Activated T-helper 9 cell treated with anti-CD3 and anti-CD28 coated beads, Interleukin-2, amount 50 U/mL, for 16 hours (primary cell): ENCODE measurements at places on chromosomes 13 and 19.

GRCh38 chr13:93079294-93079693 lies 147.3 kb upstream of the GPC6 start:
- no peak for DNase-seq

- DNase-seq = no peak
These were observed 87.6 kb downstream of the CYSLTR2 start for GRCh38 chr13:48741377-48741776.

DNA sequence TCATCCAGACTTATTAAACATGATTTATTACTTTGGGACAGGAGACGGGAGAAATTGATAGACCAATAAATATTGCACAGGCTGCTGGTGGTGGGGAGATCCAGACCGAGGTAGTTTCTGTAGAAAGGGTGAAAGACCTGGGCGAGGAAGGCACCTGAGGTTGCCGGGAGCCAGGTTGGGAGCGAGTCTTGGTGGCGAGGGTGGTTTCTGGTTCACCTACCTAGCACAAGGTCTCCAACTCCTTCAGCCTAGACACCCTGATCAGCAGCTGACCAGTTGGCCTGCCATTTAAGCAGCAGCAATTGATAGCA lies 7.0 kb downstream of the EMP3 start:
- no peak for DNase-seq

- no peak for DNase-seq
These were observed 311.3 kb downstream of the KLF12 start for GRCh38 chr13:73822668-73823592.

- no peak for DNase-seq
These were observed 57.6 kb downstream of the RASA3 start for GRCh38 chr13:114074671-114075315.

GRCh38 chr13:42038661-42039456 lies 9.6 kb upstream of the DGKH start:
- no peak for DNase-seq

DNA sequence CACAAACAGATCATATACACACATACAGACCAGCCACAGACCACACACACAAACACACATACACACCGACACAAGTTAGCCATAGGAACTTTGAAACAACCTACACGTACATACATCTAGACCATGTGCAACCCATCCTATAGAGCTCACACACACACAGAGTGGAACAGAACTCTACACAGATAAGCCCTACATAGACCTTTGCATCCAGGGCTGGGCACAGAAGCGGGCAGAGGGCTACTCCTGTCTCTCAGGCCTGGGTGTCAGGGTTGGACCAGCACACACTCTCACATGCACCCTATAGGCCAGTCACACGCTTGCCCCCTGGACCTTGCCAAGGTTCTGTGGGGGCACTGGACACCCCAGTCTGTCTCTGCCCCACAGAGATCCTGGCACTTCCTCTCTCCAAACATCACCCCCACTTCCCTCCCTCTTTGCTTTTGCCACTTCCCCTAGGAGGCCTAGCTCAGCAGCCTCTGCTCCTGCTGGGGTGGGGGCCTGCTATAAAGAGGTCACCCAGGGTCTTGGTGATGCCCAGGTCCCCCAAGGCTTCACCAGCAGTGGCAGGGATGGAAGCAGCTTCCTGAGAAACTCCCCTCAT lies 5.8 kb upstream of the JUNB start:
- DNase-seq = no peak

GRCh38 chr13:112680741-112681360 lies 9.0 kb upstream of the ATP11A start:
- no peak for DNase-seq

- no peak for DNase-seq
These were observed 2.3 kb downstream of the PEG3 start for GRCh38 chr19:56838024-56838908.

- DNase-seq = no peak
These were observed 4.8 kb downstream of the ZNF766 start for GRCh38 chr19:52274191-52274590.

GRCh38 chr13:44894001-44894770 lies 95.1 kb downstream of the NUFIP1 start:
- no peak for DNase-seq

- DNase-seq = no peak
These were observed 17.9 kb downstream of the ATCAY start for GRCh38 chr19:3898426-3898825.

DNA sequence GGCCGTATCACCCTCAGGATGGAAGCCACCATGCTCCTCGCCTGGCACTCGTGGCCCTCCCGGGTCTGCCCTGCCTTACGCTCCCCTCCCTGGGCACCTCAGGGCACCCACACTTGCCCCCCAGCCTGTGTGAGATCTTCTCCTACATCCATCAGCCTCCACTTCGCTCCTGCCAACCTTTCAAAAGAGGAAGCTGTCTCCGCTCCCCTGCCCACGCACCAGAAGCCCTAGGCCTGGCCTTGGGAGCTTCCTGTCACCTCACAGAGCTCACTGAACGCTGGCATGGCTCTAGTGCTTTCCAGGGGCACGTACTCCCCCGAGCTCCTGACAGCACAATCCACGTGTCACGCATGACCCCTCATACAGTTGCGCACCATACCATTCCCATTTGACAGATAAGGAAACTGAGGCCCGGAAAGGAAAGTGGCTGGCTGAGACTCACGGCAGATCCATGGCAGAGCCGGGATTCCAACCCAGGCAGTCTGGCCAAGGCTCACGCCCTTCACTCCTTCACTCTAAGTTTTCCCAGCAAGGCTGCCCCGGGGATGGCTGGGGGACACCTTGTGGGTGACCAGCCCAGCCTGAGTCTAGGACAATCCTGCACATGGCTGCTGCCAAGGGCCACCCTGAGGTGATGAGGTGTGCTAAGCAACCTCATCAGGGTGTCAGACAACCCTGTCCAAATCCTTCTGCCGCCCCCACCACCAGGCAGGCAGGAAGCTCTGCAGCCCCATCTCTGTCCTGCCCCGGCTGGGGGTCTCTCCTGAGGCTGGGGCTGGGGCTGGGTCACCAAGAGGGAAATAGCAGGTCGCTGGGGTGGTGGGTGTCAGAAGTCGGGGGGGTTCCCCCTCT lies 19.3 kb downstream of the PPP1R12C start:
- no peak for DNase-seq

DNA sequence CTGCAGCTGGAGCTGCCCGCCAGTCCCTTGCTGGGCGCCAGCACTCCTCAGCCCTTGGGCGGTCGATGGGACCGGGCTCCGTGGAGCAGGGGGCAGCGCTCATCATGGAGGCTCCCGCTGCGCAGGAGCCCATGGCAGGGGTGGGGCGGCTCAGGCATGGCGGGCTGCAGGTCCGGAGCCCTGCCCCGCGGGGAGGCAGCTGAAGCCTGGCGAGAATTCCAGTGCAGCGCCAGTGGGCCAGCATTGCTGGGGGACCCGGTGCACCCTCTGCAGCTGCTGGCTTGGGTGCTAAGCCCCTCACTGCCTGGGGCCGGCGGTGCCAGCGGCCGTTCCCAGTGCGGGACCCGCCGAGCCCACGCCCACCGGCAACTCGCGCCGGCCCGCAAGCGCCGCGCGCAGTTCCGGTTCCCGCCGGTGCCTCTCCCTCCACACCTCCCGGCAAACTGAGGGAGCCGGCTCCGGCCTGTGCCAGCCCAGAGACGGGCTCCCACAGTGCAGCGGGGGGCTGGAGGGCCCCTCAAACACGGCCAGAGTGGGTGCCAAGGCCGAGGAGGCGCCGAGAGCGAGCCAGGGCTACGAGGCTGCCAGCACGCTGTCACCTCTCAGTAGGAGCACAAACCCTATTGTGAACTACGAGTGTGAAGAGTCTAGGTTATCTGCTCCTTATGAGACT lies 687.1 kb downstream of the PCDH17 start:
- no peak for DNase-seq

DNA sequence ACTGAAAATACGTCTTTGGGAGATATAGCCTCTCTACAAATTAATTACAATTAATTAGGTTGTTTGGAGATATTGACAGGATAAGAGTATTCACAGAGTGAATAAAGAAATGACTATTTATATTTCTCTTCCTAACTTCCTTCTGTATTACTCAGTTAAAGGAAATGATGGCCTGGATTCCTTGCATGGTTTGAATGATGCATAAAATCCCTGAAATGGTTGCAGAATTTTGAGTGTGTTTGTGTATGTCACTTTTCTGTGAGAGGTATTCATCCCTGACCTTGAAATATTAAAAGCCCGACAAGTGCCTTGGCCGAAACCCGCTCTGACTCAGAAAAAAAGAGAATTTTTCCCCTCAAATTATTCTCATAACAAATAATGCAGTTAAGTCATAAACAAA lies 90.0 kb downstream of the PDS5B start:
- no peak for DNase-seq

DNA sequence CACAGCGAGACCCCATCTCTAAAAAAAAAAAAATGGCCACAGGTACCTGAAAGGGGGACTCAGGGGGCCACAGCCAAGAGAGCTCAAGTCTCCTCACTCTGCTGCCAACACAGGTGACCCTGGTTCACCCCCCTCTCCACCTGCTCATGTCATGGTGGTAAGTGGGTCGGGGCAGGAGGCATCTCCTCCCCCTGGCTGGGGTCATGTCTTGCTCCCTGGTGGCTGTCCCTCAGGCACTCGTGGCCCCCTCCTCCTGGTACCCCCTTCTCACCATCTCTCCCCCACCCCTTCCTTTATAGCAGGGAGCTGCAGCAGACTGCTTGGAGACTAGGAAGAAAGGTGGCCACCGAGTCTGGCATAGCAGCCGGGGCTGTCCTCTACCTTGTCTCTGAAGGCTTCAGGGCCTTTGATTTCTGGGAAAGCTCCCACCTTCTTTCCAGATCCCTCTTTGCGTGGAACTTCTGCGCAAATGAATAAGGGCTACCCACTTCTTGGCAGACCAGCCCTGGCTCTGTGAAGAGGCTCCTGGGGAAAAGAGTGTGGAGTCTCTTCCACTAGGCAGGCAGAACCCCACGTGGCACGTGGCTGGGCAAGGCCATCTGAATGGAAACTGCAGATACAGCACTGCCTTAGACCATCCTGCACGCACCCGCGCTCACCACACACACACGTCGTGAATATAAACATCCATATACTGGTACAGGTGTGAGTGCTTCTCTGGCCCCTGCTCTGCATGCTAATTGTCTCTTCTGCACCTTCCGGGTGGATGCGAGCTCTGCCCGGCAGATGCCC lies 20.1 kb upstream of the MIER2 start:
- DNase-seq = no peak

GRCh38 chr19:55087542-55087901 lies 11.9 kb downstream of the EPS8L1 start:
- no peak for DNase-seq

DNA sequence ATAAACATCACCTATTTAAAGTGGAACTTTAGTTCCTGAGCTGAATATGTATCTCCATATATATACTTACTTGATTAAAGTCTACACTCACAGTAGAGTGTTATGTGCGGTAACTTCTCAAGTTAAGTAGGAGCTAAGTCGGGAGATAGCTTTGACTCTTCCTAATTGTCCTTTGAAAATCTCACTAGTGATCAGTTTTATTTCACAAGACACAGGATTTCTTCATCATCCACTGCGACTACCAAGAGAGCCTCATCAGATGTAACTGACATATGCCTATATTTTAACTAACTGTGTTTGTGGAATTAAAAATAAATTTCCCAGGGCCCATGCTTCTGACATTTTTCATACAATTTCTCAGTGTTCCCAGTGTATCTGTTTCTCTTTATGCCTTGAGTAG lies 1664.0 kb downstream of the EFNB2 start:
- DNase-seq = no peak

DNA sequence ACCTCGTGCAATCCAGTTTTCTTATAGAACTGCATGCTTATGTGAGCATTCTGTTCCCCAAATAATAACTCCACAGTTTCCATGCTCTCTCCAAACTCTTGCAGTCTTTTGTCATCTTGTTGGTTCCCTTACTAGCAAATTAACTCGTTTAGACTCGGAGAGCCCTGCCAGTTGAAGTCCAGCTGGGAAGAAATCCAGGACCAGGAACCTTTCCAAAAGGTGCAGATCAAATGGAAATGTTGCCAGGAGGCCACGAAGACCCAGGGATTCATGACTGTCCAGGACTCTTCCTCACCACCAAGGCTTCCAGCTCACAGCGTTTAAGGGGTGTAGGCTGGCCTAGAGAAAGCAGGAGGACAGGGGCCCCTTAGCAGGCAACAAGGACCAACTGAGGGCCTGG lies 2.1 kb upstream of the TDRD12 start:
- no peak for DNase-seq

GRCh38 chr13:62207388-62207787 lies 791.7 kb upstream of the PCDH20 start:
- no peak for DNase-seq

GRCh38 chr13:27055526-27055925 lies 116.1 kb downstream of the USP12 start:
- no peak for DNase-seq

- DNase-seq = no peak
These were observed 2.1 kb upstream of the RAVER1 start for GRCh38 chr19:10335352-10335985.

DNA sequence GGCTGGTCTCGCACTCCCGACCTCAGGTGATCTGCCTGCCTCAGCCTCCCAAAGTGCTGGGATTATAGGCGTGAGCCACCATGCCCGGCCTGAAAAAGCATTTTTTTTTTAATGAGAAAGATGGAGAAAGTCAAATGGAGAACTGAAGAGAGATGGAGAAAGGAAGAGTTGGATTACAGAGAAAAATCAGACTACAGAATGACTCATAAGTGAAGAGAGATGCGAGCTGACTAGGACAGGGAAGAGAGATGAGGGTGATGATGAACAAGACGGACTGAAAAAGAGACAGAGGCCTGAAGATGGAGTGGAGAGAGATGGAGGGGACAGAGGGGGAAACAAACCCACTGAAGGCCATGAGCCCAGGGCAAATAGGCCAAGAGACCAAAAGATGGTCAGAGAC lies 1.5 kb downstream of the DHX34 start:
- DNase-seq = no peak

- no peak for DNase-seq
These were observed 251.9 kb downstream of the COL4A1 start for GRCh38 chr13:110055089-110055488.

DNA sequence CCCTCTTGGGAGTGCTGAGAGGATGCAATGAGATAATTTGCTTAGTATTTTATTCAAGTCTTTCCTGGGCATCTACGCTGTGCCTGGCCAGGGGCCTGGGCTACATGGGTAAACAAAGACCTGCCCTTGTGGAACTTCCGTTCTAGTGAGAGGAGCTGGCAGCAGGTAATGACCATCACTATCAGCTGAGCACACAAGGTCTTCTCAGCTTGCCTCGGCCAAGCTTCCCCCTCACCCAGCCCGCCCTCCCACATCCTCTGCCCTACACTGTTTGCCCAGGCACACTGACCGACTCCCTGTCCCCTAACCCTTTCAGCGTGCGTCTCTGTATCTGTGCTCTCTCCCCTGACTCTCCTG lies 8.6 kb upstream of the FKRP start:
- DNase-seq = no peak

- no peak for DNase-seq
These were observed 1.9 kb upstream of the CRX start for GRCh38 chr19:47819858-47820257.

DNA sequence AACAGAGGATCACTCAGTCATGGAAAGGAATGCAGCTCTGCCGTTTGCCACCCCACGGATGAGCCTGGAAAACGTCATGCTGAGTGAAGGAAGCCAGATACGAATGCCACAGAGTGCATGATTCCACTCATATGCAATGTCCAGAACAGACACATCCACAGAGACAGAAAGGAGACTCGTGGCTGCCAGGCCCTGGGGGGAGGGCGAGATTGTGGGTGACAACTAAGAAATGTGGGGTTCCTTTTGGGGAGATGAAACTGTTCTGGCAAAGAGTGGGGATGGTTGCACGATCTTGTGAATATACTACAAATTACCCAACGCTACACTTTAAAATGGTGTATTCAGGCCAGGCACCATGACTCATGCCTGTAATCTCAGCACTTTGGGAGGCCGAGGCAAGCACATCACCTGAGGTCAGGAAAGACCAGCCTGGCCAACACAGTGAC lies 27.2 kb upstream of the NAPA start:
- no peak for DNase-seq

GRCh38 chr13:110607675-110608224 lies 7.6 kb upstream of the NAXD start:
- DNase-seq = no peak
